ENCODE measurements at places on chromosomes 13 and 19.
A peak's percentile ranks its signal among the peaks of the same experiment; 100 is the strongest.

GRCh38 chr13:47929156-47929555, 71.9 kb downstream of the SUCLA2 start:
- DNase-seq, result no peak

DNA sequence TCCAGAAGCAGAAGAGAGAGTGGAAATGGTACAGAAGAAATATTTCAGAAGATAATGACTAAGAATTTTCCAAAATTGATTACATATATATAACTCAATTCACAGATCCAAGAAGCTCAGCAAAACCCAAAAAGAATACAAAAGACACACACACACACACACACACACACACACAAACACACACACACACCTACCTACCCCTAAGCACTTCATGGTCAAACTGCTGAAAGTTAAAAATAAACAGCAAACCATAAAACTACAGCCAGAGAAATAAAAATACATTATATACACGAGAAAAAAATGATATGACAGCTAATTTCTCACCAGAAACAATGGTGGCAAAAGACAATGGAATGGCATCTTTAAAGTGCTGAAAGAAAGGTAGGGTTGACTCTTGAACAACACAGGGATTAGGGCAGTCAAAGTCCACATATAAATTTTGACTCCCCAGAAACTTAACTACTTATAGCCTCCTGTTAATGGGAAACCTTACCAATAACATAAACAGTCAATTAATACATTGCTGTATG, 49.2 kb downstream of the DIAPH3 start:
- no peak for DNase-seq

- DNase-seq, result no peak
These were observed 3.6 kb upstream of the KLK14 start for GRCh38 chr19:51086153-51086850.

GRCh38 chr19:10699650-10700335, 1.4 kb upstream of the QTRT1 start:
- peak; percentile 82 for DNase-seq

DNA sequence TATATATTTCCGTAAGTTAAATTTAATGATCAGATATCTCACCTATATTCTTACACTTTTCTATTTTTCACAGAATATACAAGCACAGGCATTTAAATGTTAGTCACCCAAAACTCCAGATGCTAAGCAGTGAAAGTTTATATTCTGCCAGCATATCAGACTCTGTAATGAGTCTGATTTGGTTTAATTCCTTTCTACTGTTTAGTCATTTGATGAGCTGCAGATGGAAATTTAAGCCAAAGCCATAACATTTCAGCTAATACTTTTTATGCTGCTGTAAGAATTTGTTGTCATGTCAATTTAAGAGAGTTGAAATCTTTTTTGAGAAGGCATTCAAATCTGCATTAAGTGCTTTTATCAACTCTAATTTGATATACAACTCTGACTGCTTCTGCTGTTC, 8.0 kb downstream of the FRY start:
- DNase-seq, result no peak

GRCh38 chr13:29786698-29787097, 63.7 kb downstream of the UBL3 start:
- DNase-seq, result no peak

DNA sequence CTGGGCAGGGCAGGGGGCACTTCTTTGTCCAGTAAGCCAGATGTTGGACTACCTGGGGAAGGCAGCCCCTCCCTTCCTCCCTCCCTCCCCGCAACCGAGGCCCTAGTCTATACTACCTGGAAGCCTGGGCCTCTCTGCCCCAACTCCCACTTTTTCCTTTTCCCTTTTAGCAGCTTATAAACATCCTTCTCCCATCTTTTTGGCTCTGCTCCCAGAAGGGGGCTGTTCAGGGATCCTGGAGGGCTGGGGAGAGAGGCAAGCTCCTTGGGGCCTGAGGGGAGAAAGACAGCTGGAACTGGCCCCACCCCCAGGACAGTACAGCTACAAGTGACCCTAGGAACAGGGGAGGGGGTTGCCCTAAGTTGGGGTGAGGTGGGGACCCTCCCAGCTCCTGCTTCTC, 44.9 kb downstream of the LYL1 start:
- DNase-seq, result no peak

DNA sequence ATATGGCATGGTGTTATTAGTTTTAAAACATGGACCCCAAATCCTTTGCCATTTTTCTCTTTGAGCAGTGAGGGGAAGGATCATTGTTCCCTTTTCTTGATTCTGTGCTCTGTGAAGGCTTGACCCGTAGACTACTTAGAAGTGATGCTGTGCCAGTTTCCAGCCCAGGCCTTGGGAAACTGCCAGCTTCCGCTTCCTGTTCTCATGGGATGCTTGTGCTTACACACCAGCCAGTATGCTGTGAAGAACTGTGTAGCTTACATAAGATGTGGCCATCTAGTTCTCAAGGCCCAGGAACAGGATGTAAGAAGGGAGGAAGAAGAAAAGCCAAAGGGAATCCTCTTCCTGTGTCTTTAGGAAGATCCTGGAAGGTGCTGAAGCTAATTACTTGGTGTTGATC, 180.9 kb downstream of the PCCA start:
- DNase-seq, result no peak

DNA sequence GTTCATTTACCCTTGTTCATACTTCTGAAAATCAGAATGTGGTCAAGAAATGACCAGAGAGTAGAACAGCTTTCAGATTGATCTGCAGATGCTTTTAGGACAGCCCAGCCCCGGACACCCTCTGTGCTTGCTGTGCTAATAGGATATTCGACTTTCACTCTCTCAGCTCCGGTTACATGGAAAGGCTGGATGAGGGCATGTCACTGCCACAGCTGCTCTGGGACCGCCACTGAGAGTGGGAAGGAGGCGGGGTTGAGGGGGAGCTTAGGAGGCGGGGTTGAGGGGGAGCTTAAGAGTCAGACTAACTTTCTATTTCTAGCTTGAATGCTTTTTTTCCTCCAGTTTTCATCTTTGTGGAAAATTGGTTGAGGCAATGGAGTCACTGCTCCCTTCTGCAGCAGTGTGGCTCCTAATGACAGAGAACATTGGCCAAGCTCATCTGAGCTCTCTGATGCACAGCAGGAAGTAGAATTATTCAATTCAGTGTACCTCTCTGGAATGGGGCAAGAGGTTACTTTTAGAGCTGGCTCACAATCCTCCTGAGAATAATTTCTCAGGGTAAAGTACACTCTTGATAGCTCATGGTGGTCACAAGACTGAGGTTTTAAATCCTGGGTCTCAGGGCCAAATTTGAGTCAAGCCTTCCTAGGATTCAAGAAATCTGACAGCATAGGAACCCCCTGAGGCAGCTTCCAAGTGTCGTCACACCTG, 74.6 kb upstream of the NPAS1 start:
- DNase-seq, result no peak

- no peak for DNase-seq
These were observed 2040.3 kb upstream of the PCDH20 start for GRCh38 chr13:63455938-63456337.

DNA sequence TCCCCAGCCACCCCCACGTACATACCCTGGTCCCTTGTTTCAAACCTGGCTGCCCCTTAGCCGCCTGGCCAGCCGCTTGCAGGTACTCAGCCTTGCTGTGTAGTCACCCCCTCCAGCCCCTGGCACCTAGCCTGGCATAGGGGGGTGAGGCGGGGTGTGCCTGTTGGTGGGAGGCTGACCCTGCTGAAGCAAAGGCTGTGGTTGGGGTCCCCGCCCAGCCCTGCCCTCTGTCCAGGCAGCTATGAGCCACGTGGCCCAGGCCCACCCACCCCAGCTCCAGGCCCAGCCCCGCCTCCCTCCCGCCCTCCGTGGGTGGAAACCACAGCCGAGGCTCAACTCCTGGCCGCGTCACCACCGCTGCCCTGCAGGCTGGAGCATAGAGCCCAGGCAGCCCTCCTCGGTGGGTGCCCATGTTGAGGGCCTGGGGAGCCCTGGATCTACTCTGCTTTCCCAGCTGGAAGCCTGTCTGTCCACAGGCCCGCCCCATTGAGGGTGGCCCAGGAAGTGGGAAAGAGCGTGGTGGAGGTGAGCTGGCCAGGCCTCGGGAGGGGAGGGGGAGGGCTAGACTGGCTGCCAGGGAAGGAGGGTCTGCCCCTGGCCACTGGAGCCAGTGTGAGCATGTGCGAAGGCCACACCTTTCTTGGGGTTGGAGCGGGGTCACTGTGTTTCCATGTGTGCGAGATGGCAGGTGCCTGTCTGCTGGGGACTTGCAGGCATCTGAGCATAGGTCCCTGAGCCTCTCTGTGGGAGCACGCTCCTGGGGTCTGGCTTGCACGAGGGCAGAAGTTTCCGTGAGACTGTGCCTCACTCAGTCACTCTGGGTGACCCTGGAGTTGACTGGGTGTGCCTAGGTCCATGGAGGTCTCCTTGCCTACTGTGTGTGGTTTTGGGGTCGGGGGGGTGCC, 31.0 kb downstream of the PAK4 start:
- no peak for DNase-seq

- DNase-seq, result peak; percentile 89
These were observed at the start of gene ZNF580 for GRCh38 chr19:55640577-55641425. Gene ZNF580, plus strand, starts transcription at chr19:55641002. Its CDS starts 1,507 bp downstream, at chr19:55642509.

GRCh38 chr19:1177322-1178114, 3.5 kb upstream of the SBNO2 start:
- DNase-seq, result no peak

DNA sequence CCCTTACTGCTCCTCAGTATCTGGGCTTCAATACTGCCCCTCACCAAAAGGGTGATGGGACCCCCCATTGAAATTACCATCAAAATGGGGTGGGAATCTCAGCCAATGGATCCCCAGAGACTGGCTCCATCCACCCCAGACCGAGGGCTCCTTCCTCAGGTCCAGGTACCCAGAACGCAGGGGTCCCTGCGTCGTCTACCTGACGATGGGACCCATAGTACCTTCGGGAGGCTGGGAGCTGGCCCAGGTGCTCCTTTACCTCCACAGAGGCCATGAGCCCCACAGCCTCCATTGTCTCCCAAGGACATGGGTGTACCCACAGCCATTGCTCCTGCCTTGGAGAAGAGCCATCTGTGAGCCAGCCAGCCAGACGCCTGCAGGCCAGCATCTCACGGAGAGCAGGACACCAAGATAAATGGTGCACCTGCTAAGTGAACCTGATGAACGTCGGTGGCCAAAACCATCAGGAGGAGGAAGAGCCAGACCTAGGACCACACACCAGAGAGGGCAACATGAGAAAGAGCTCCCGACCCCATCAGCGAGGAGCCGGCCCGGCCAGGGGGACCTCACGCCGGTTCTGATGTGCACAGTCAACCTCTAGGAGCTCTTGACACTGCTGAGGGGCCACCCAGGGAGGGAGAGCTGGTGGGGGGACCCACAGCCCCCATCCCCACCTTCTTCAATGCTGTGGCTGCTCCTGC, 156.8 kb upstream of the SOX1 start:
- no peak for DNase-seq

DNA sequence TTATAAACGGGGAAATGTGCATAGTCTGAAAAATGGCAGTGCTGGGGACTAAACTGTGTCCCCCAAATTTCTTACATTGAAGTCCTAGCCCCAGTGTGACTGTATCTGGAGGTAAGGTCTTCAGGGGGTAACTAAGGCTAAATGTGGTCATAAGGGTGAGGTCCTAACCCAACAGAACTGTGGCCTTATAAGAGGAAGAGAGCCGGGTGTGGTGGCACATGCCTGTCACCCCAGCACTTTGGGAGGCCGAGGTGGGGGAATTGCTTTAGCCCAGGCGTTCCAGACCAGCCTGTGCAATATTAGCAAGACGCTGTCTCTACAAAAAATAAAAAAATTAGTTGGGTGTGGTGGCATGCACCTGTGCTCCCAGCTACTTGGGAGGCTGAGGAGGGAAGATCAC, 17.8 kb downstream of the PROZ start:
- DNase-seq, result no peak

- DNase-seq, result no peak
These were observed 10.8 kb downstream of the CLN5 start for GRCh38 chr13:77002590-77003190.

- peak; percentile 97 for DNase-seq
These were observed 524 bp upstream of the KHSRP start for GRCh38 chr19:6424939-6425731.

DNA sequence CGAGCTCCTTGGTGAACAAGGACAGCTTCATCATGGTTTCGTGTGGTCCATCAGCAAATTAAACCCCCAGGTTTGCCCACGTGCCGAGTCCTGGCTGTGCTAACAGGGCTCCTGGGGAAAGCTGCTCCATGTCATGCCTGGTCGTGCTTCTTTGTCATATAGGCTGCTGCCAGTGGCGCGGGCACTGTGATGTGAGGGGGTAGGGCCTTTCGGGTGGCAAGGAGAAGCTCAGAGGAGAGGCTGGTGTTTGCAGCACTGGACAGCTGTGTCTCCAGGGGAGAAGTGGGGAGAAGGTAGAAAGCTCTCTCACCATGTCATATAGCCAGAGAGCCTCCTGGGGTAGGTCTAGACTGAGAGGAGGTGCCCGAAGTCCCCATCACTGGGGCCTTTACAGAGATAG, 13.3 kb downstream of the VSTM2B start:
- no peak for DNase-seq

GRCh38 chr13:74794147-74794546, 659.9 kb upstream of the KLF12 start:
- DNase-seq, result no peak

GRCh38 chr19:19817357-19817756, 4.2 kb downstream of the ZNF506 start:
- DNase-seq, result no peak

- DNase-seq, result no peak
These were observed 471.4 kb downstream of the MYO16 start for GRCh38 chr13:109100705-109101304.

GRCh38 chr19:39737351-39737750, 478 bp downstream of the CLC start:
- no peak for DNase-seq

DNA sequence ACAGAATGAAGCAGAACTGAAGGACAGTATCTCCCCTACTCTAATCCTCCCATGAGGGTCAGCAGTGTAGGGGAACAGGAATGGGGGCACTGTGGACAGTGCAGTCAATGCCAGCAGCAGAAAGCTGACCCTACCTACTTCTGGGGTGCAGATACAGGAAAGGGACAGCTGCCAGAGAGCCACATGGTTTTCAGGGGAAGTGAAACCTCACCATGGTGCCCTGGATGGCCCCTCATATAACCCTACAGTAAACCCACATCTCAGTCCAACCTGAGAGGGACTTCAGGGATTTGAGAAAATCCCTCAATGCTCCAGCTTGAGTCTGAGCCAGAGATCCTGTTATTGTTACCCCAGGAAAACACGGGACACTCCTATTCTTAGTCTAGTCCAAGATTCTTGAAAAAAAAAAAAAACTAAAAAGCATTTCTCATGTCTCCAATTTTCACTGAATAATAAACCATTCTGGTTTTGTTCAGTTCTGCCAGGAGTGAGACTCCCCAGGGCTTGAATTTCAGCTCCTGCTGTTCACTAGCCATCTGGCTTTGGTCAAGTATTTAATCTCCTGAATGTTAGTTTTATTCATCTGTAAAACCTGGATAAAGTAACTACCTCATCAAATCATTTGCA, 511.6 kb upstream of the ARGLU1 start:
- no peak for DNase-seq

GRCh38 chr19:408441-408901, 476 bp downstream of the C2CD4C start:
- DNase-seq, result no peak
